ENCODE measurements at places on chromosomes 5 and 9.

DNA sequence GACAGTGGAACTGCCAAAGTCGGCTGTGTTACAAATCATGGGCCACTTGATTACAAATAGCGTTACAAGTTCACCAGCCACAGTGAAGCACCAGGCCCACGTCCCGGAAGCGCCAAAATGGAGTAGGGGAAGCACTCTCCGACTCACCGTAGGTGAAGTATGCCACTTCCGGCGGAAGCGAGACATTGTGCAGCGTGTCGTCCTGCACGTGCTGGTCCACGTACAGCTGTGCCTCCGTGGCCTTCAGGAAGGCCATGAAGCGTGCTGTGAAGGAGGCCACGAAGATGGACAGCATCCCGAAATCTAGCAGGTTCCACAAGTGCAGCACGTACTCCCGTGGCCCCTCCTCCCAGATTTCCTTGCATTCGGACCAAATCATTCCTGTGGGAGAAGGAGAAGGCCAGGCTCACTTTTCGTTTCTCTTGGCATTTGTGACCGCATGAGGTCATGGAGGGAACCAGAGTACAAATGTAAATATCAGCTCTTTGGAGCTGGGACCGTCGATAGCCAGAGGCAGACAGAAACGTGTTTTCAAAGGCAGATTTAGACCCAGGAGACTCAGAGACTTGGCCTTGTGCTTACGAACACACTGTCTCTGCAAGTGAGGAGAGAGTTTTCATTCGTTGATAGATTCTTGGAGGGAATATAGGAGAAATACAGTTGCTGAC lies 58.7 kb upstream of the SMIM32 start:
- no peak for DNase-seq

DNA sequence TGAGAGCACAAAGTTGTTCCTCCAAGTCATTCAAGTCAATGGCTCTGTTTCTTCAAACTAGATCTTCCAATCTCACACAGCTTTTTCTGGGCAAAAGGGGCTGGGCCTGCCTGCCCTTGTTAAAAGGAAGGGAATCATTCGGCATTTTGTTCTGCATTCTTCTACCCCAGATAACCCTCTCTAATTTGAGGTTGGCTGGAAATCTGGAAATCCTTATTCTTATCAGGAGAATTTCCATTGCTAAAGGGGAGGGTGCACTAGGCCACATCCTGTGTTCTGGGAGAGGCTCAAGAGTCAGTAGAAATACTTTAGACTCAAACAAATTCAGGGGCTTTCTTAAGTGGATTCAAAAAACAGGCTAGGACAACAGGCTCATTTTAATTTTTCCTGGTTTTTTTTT lies 384.7 kb upstream of the ZNF462 start:
- no peak for DNase-seq

DNA sequence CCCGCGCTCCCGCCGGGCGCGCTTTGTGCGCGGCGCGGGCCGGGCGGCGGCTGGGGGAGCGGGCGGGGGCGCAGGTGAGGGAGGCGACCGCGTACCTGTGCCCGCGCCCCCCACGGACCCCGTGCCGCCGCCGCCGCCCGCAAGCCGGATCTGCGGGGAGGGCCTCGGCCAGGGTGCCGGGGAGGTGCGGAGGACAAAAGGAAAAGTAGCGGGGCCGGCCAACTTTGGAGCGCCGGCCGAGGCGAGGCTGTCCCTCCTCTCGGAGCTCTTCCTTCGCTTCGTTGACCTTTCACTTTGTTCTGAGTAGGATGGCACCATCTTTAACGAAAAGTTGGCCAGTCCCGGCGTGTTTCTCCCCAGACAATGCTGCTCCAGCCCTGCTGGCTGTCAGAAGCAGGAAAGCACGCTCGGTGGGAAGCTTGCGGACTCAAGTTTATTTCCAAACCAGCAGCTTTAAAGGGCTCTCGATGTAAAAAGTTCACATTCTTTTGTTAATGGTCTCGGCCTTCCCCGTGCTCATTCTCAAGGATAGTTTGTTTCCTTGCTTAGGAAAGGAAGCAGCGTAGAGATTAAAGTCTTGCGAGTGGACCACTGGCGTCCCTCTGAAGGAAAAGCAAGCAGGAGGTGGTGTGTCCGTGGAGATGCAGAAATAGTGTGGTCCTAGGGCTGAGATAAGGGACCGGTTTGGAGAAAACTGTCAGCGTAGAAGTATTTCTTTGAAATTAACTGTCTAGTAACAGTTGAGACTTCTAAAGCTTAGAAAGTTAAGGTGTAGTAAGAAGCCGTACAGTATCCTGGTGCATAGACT lies 639 bp downstream of the EHMT1 start:
- no peak for DNase-seq

- peak; percentile 73 for DNase-seq
Observed at GRCh38 chr5:103139264-103139865, 19.3 kb downstream of the PPIP5K2 start.

DNA sequence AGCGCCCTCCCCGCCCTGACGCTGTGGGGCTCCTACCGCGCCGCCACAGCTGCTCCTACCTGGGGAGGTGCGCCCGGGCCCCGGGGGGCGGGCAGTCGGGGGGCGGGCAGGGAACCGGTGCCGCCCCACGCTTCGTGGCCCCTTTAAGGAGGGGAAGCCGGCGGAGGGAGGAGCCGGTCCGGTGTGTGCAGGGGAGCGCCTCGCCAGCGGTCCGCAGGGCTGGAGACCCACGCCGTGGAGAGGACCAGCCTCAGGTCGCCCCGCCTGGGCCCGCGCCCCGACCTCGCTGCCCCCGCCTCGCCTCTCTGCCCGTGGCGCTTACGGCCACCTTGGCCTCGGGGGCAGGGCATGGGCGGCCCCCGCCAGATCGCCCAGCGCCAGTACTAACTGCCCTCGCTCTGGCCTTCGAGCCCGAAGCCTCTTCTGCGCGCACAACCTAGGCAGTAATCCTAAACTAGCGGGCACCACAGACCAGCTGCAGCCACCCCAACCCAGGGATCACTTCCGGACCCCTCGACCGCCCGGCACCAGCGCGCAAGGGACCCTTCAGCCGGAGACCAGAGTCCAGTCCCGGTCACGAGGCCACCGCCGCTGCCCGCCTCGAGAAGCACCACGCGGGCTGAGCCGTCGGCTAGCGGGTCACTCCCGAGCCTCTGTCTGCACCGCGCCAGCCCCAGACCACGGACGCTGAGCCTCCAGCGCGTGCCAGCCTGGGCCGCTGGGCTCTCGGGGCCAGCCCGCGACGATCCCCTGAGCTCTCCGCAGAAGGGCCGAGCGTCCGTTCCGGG lies at the start of gene FOXE1:
FOXE1 (plus strand) TSS at position 171 of the 788 bp plus-strand sequence. CDS start 689 bp downstream, outside the sequence.
- no peak for DNase-seq

DNA sequence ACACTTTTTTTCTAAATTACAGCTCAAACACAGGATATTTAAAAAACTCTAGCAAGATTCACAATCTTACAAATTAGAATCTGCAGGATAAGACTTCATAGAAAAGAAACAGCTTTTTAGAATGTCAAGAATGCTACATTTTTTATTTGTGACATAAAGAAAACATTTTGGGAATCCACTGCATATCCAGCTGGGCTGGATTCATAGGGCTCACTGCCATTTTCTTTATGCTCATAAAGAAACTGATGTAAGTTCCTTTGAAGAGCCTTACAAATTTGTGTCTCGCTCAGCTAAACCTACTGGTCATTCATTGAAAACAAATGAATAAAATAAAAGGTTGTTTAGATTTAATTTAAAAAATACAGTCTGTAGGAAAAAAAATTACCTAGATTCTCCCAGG lies 332.3 kb downstream of the TRPM3 start:
- no peak for DNase-seq

DNA sequence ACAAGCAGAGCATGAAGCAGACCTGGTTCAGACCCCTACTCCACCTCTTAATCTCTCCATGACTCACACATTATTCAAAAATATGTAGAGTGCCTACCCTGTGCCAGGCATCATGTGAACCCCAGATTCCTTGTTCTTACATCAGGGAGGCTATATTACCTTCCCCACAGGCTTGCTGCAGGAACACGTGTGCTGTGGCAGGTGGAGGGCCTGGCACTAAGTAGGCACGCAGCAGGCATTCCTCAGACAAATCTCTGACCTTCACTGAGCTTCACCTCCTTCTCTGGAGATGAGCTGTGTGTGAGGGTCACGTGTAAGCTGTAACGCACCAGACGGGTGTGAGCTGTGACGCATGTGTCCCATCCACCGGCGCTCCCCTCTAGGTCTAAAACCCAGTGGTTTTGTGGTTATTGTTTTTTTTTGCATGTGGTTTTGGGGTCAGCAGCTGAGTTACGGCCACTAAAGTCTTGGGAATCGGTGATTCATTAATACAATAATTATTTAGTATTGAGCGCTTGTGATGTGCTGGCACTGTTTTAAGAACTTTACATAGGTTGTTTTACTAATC lies 30.3 kb downstream of the ANGPTL2 start:
- DNase-seq, result no peak

DNA sequence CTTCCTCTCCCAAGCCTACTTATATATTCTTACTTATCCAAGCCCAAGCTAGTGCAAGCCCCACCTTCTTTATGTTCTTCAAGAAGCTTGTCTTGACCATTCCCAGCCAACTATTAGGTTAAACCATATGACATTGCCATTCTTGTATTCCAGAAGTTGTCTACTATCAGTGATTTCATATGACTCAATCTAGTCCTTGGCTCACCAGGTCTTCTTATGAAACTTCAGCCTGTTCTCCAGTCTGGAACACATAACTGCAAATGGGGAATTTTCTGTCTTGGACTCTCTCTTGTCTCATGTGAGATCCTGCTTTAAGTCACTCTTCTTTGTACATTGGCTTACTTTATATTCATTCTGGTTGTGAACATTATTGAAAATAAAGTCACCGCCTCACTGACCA lies 130.7 kb downstream of the TTLL11 start:
- DNase-seq, result no peak

GRCh38 chr9:124084087-124084486 lies 72.5 kb downstream of the LHX2 start:
- DNase-seq, result no peak

DNA sequence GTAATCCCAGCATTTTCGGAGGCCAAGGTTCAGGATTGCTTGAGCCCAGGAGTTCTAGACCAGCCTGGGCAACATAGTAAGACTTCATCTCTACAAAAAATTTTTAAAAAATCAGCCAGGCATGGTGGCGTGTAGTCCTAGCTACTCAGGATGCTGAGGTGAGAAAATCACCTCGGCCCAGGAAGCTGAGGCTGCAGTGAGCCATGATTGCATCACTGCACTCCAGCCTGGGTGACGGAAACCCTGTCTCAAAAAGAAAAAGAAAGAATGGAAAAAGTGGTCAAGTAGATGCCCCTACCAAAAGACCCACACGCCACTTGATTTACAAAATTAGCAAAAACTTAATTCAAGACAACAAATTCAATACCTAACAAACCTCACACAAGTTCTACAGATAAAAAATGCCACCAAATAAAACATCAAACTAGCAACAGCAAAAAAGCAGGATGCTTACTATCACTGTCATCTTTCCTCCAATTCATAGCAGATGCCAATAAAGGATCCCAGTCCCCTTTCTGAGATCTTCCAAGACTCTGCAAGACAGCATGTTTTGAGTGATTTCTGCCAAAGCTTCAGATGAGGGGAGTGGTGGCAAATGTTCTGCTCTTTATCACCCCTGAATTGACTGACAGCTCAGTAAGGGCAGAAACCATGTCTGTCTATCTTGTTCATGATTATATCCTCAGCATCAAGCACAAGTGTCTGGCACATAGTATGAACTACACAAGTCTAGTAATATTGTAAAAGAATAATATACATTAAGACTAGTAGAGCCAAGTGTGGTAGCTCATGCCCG lies 34.2 kb upstream of the TESK1 start:
- no peak for DNase-seq

- DNase-seq, result no peak
Observed at GRCh38 chr9:113599646-113600022, 136.1 kb downstream of the RGS3 start.

DNA sequence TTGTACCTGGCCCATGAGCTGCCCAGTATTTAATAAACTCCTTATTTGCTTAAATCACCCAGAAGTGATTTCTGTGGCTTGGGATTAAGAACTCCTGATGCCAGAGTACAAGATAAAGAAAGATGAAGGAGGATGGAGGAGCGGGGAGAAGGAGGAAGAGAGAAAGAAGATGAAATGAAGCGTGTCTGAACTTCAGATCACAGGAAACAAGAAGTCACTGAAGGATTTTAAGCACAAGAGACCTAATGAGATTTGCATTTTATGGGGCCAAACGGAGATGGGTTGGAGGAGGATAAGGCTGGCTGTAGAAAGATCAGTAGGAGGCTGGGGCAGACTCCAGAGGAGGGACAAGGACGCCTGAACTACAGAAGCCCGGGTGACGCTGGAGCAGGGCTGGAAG lies 3.1 kb downstream of the EIF4E1B start:
- DNase-seq, result no peak

DNA sequence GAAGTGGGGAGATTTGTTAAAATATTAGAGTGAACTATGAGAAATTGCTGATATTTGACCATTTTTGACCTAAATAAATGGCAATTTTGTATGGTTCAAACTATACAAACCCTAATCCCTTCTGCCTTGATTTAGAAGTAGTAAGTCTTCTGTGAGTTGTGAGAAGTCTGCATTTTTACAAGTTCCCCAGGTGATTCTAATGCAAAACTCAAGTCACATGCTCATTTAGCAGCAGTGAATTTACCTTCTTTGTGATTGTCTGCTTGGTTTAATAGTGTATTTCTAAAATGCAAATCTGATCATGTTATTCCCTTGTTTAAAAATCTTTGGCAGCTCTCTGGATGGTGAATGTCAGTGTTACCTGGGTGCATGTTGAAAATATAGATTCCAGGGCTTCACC lies 2.8 kb downstream of the MEGF10 start:
- no peak for DNase-seq

GRCh38 chr9:2260417-2261306 lies 245.5 kb downstream of the SMARCA2 start:
- no peak for DNase-seq

- DNase-seq, result no peak
Observed at GRCh38 chr9:88950341-88951154, 40.7 kb upstream of the S1PR3 start.

DNA sequence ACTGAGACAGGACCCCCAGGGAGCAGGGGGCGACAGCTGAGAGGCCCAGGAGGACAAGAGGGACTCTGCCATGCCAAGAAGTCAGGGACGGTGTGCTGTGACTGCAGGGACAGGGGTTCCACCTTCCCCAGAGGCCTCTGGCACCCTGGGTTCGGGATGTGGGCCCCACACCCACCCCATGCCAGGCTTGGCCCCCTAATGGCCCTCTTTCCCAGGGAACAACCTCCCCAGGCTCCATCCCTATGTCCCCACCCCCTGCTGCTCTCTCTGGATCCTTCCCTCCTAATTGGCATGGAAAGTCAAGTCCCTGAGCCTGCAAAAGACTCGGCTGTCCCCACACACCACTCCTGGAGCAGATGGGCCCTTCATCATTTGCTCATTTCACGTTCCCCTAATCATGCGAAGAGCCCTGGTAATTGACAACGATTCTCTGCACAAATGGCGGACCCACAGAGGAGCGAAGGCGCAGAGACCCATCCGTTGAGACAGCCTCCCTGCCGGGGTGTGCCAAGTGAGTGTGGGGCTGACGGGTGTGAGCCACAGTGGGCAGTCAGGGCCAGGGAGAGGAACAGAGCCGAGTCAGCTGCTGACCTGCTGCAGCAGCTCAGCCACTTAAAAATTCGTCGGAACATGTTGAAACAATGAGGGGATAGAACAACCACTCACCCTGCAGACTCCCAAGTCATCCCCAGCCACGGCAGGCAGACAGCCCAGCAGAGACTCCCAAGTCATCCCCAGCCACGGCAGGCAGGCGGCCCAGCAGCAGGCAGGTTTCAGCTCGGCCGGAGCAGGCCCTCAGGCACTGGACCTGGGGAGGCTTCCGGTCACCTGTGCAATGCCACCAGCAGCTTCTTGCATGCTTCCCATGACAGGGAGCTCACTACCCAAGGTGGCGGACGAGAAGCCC lies 109.0 kb downstream of the VAV2 start:
- no peak for DNase-seq
